ENCODE measurements at places on chromosomes 2 and 18.
A peak's percentile ranks its signal among the peaks of the same experiment; 100 is the strongest.

- H3K27me3 ChIP-seq = no peaks in the 10 kb centered on the region
- DNase-seq = no peak
- no peaks in the 10 kb centered on the region for H3K36me3 ChIP-seq
- H3K27ac ChIP-seq = no peak overlapping the region
- no peaks in the 10 kb centered on the region for H3K4me1 ChIP-seq
These were observed 39.8 kb upstream of the ZEB2 start for GRCh38 chr2:144559681-144560080.

- DNase-seq = no peak
- H3K4me1 ChIP-seq = no peaks in the 10 kb centered on the region
- no peaks in the 10 kb centered on the region for H3K36me3 ChIP-seq
- H3K27me3 ChIP-seq = no peaks in the 10 kb centered on the region
- no peak overlapping the region for H3K4me3 ChIP-seq
- H3K27ac ChIP-seq = no peak overlapping the region
These were observed 67.3 kb downstream of the B3GNT2 start for GRCh38 chr2:62263076-62263715.

DNA sequence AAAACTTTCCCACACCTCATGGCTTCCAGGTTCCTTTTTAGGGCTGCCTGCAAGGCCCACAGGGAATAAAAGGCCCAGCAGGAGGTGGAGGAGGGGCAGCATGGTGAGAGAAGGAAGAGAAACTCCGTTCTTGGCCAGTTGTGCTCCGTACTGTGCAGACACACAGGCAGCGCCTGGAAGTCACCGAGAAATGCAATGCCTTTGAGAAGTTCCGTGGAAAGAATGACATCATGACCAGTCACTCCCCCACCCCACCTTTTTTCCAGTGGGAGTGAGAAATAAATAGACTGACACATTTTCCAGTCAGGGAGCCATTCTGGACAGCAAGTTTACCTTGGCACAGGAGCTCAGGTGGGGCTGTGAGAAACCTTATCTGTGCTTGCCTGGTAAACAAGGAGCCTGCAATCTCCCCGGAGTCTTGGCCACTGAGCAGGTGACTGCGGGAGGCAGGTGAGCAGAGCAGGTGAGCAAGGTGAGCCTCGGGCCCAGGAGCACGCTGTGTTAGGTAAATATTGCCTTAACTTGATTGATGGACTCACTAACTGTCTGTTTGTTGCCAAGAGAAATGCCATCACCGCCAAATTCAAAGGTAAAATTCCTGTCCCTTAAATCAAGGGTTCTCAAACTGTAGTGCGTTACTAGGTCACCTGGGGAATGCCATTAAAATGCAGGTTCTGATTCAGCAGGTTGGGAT lies 13.5 kb upstream of the LBH start:
- no peaks in the 10 kb centered on the region for H3K27me3 ChIP-seq
- no peak for DNase-seq

- peaks cover 4% of the 10 kb centered on the region for H3K4me1 ChIP-seq
- no peaks in the 10 kb centered on the region for H3K36me3 ChIP-seq
- no peak for DNase-seq
- no peak overlapping the region for H3K27ac ChIP-seq
- H3K4me3 ChIP-seq = no peak overlapping the region
- no peaks in the 10 kb centered on the region for H3K27me3 ChIP-seq
These were observed 19.7 kb downstream of the CROCC2 start for GRCh38 chr2:240925568-240926515.

DNA sequence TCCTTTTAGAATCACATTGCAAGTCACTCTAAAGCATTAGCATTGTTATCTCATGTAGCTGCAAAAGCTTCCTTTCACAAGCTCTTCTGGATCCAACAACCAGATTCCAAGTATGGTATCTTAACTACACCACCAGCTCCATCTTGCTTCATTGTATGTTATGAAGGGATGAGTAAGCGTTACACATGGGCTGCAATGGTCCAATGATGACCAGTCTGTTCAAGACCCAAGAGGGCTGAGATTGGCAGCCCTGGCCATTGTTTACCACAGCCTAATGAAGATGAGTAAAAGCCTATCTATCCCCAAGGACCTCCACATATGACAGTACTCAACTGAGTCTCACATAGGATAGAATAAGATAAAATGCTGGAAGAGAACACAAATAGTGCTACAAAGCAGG lies 6.3 kb downstream of the CFLAR start:
- DNase-seq = no peak
- H3K4me3 ChIP-seq = peak overlapping the region; percentile 97
- H3K36me3 ChIP-seq = no peaks in the 10 kb centered on the region
- peaks cover 83% of the 10 kb centered on the region for H3K4me1 ChIP-seq

DNA sequence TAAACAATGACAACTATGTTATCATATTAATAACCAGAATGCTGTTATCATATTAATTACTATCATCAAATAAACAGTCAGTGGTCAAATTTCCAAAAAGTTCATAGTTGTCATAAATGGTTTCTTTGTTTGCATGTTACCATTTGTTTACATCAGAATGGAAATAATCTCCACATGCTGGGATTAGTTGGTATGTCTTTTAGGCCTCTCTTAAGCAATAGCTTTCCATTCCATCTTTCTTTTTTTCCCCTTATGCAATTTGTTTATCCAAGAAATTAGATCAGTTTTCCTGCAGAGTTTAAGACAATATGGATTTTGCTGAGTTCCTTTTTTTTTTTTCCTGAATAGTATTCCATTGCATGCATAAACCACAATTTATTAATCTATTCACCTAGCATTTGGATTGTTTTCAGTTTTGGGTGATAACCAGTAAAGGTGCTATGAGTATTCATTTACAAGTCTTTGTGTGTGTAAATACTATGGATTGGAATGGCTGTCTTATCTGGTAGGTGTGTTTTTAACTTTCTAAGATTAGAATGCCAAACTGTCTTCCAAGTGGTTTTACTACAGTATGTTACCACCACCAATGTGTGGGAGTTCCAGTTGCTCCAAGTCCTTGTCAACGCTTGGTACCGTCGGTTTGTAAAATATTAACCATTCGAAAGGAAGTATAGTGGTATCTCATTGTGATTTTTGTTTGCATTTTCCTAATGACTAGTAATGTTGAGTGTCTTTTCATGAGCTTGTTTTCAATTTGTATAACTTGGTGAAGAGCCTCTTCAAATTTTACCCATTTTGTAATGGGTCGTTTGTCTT lies 33.3 kb upstream of the TXNDC2 start:
- H3K4me1 ChIP-seq = peaks cover 26% of the 10 kb centered on the region
- no peaks in the 10 kb centered on the region for H3K27me3 ChIP-seq
- DNase-seq = no peak
- no peaks in the 10 kb centered on the region for H3K36me3 ChIP-seq
